ENCODE measurements at places on chromosomes 13 and 19.

DNA sequence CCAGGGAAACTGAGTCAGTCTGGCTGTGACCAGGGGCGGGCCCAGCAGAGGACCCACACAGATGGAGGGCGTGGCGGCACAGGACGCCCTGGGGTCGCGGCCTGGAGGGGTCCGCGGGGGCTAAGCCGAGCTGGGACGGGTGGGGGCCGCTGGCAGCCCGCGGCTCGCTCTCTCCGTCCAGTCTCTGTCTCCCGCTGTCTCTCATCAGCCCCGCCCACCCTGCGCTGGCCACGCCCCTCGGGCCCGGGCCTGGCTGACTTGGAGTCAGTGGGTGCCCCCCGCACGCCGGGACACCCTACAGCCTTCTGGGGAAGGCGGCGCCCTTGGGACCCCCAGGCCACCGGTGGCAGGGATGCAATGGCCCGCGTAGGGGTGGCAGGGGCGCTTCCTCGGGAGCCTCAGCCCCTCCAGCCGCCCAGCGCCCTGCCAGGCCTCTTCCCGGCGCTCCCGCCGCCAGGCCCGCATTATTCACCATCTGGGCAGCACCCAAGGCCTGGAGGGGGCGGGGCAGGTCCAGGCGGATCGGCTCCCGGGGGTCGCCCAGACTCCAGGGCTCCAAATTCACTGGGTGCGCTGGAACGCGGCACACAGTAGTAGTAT lies at the start of gene TBXA2R:
Gene TBXA2R (minus strand): TSS at position 186 of the 600 bp plus-strand sequence. CDS start 6,241 bp downstream, outside the sequence.
- DNase-seq: peak; percentile 67

DNA sequence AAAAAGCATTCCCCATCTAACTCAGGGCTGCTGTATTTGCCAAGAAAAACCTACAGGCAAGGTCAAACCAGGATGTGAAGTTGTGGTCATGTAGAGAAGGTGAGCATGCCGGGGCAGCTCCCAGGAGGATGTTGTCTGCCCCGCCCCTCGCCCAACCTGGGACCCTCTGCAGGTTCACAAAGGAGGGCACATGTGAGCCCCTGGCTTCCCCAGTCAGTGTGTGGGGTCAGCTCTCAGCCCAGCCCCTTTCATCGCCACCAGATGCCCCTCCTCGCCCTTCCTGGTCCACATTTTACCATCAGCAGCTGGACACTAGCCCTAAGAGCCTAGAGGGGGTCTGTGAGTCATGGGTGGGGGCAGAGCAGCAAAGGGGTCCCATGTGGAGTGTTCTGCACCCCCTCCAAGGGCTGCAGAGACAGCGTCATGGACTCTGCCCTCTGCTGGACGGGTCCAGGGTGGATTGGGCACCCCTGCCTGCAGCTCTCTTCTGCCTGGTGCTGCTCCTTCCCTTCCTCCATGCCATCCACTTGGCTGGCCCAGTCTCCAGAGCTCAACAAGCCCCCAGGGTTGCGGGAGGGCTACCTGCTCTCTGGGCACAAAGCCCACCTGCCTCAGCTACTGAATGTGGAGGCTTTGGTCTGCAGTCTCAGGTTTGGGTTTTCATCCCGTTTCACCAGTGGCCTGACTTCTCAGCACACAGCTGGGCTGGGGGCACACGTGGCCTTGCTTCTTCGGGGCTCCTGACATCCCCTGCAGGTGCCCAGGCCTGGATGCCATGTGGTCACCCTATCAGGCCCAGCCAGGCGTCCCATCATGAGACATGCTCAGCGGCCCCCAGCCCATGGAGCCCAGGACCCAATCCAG lies 3.7 kb downstream of the PLEKHF1 start:
- no peak for DNase-seq

GRCh38 chr13:28138756-28139470 lies 568 bp downstream of the PAN3 start:
- DNase-seq: peak; percentile 89

DNA sequence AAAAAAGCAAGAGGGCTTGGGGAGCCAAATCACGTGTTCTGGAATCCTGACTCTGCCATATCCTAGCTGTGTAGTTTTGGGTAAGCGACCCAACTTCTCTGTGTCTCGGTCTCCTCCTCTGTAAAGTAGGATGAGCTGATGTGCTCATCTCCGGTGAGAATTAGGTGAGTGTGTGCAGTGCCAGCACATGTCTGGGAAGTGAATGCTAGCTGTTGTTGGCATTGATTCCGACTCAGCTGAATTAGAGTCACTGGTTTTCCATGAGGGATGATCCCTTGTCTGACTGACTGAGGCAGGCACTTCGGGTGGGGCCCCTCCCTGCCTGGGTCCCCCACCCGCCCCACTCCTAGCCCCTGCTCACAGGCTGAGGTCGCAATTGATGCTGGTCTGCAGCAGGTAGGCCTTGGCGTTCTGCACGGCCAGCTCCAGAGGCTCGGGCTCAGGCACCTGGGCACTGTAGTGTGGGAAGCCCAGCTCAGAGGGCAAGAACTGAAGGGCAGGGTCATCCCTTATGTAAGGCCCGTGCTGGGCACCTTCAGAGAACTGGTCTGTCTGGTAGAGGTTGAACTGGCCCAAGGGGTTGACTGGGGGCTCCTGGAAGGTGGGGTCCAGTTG lies 835 bp downstream of the RSPH6A start:
- no peak for DNase-seq

GRCh38 chr19:8612807-8613171 lies 2.3 kb upstream of the ADAMTS10 start:
- DNase-seq: no peak

DNA sequence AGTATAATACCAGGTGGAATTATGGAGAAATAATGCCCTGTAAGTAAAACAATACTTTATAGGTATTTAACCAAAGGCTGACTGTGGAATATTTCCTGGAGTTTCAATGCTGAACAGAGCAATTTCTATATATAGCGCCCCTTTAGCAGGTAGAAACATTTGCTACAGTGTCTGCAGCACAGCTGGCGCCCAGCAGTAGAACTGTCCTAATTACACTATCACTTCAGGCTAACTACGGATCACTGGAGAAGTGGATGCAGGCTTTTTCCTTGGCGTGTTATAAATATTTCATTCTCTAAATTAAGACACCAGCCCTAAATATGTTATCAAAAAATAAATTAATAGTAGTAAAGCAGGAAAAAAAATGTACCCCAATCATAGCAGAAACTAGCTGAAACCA lies 3.1 kb downstream of the SHISA2 start:
- DNase-seq: no peak

- DNase-seq: no peak
Observed at GRCh38 chr19:16467581-16467980, 4.2 kb downstream of the EPS15L1 start.

DNA sequence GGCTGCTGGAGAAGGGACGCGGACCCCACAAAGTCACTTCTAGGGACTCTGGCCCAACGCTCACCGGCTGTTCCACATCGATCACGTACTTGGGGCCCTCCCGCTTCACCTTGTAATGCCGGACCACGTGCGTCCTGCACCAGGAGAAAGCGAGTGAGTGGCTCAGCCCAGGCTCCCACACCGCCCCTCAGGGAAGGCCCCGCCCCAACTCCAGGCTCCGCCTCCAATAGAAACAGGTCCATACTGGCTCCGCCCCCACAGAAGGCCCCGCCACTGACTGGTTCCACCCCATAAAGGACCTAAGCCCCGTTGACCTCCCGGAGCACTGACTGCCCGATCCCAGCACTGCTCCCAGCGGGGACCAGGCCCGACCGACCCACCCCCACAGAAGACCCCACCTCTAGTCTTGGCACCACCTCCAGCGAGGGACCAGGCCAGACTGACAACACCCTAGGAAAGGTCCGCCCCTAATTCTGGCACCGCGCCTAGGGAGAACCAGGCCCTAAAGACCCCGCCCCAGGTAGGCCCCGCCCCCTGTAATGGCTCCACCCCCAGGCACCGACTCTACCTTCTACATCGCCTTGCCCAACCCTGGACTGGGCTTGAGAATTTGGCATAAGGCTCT lies 11.3 kb downstream of the STAP2 start:
- DNase-seq: peak; percentile 81

DNA sequence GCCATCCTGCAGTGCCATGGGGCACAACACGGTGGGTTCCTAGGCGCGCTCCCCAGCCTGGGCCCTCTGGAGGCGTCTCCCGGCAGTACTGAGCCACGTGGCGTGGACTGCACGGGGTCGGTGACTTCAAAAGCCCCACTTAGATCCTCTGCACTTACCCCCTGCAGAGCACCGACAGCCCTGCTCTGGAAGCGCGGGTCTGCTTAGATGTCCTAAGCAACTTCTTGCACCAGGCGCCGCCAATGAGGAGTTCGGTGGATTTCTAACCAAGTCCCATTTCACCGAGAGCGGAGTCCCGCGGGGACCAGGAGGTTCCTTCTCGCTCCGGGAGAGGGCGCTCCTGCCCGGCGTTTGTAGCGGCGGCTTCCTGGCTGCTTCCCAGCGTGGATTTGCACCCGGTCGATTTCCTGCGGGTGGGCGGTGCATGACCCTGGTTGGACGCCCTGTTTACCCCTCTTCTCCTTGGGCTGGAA lies 25.2 kb upstream of the ZNF845 start:
- DNase-seq: no peak

GRCh38 chr19:6767357-6768235 lies at the start of gene SH2D3A:
TSS of gene SH2D3A (minus strand) at chr19:6767435. CDS start at chr19:6763748, 3,687 bp downstream.
- peak; percentile 93 for DNase-seq

GRCh38 chr13:98454389-98454881 lies 122.5 kb downstream of the STK24 start:
- DNase-seq: no peak

- peak; percentile 63 for DNase-seq
Observed at GRCh38 chr19:58346961-58347929, 6.0 kb downstream of the A1BG start.

DNA sequence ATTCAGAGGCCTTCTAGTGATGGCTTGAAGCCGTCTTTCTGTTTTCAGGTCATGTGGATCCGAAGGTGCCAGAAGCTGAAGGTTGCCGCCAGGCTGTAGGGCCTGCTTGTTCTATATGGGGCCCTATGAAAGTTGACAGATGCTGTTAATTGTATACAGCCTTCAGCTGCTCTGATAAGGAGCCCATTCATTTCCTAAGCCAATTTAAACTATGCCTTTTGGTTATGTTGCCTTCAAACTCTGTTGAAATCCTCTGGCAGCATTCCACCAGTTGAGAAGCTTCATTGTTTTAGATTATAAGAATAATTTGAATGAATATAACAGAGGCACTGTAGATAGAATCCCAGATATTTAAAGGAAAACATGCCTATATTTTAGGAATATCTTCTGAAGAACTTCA lies 34.4 kb downstream of the RAP2A start:
- DNase-seq: no peak
